Endodermal cell (in vitro differentiated cells): ENCODE measurements at places on chromosomes 2 and 18.

DNA sequence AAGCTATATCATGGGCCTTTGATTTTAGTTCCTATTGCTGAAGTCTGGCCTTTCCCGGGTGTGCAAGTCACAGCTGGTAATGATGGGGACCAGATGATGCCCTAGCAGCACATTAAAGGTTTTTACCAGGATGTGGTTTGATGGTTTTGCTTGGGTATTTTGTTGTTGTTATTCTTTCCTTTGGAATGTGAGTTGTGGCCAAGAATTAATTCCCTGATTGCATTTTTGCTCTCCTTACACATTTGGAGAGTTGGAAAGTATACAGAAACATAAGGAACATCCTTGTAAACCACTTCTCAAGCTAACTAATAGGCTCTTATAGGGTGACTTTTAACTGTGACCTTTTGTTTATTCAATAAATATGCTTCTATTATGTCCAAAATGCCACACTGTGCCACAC, 154.1 kb upstream of the MMADHC start:
- DNase-seq = no peak

DNA sequence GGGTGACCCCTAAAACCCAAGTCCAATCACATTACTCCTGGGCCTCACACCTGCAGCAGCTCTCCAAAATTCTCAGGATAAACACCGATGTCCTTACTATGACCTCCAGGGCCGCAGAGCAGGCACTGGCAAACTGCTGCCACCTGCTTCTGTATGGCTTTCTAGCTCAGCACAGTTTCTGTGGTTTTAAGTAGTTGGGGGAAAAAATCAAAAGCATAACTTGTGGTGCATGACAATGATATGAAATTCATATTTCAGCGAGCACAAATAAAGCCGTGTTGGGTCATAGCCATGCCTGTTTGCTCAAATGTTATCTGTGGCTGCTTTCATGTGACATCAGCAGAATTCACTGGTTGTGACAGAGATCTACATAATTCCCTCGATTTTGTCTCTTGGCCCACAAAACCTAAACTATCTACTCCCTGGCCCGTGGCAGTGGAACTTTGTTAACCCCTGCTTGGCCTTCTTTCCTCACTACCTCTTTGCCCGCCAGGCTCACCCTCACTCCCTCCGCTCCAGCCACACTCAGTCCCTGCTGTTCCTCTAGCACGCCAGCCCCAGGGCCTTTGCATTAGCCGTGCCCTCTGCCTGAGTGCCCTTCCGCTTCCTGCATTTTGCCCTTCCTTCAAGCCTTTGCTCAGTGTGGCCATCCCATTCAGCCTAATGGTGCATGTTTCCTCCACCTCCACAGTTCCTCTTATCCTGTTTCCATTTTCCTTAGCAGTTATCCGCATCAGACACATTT, 108.3 kb downstream of the AGAP1 start:
- no peak for DNase-seq

GRCh38 chr18:71630696-71631095, 913.4 kb downstream of the CBLN2 start:
- DNase-seq = no peak

- peak; percentile 80 for DNase-seq
Observed at GRCh38 chr18:52341608-52342381, 1.8 kb downstream of the DCC start.

DNA sequence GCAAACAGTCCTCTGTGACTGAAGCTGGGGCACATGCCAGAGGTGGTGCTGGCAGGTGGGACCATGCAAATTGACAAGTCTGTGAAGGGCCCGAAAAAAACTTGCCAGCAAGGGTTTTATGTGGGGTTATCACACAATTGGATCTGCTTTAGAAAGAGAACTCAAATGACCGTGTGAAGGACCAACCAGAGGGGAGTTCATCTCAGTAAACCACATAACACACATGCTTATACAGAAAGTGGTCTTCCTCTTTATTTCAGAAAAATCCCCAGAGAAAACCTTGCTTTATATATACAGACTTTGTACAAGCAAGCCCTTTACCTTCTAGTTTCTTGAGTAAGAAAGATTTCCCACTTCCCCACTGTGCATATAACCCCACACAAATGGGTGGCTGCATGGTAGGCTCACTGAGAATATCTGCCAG, 46.7 kb downstream of the KIDINS220 start:
- DNase-seq = no peak

DNA sequence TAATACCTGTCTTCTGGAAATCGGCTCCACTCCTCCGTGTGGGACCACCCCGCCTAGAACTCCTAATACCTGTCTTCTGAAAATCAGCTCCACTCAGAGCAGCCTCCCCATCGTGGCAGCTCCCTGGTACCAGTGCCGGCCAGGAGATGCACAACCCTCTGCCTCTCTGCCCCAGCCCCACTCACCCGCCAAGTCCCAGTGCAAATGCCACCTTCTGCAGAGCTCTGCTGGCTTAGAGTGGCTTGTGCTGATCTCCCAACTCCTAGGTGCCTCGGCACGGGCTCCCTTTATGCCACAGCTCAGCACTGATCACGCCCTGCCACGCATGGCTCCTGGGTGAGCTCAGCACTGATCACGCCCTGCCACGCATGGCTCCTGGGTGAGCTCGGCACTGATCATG, 258.5 kb downstream of the HDAC4 start:
- DNase-seq = no peak

DNA sequence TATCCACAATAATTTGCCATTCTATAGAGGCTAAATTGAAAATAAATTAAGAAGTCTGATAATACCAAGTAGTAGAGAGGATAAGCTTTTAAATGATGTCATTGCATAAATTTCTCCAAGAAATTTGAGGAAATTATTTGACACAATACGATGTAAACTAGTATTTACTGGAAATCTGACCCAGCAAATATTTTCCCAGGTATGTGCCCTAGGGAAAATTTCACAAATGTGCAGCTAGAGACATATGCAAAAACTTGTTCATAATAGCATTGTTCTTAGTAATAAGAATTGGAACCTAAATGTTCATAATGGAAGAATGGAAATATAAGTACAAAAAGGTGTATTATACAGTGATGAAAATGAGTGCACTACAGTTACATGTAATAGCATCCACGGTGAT, 888.8 kb upstream of the SOX11 start:
- no peak for DNase-seq

DNA sequence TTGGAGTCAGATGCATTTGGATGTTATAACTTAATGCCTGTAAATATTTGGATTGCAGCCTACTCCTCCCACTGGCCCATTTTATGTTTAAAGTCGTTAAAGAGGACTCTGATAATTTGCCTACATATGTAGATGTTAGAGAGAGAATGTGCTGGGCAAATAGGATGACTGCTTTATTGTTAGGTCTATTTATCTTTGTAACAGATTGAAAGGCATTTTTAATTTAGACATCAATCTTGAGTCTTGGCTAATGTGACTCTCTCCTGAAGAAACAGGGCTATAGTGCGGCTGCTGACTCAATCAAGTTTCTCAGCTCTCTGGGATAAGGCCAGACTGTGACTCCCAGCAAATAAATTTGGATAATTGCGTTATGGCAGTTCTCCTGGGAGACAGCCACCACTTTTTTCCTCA, 1101.4 kb downstream of the CBLN2 start:
- no peak for DNase-seq

DNA sequence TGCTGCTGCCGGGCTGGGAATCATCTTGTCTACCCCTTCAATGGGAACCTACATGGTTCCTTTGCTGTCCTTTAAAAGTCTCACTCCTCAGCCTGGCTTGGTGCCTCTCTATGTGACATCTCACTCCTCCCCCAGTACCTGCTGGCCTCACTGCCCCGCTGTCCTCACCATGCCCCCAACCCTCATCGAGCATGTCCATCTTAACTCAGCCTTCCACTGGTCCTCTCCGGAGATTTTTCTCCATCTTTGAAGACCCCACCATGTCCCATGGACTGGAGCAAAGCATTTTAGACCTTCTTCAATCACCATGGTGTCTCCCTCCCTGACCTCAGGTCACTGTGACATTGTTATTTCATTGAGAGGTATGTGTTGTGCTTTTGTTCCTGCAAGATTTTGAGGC, 58.1 kb upstream of the SIX3 start:
- no peak for DNase-seq

DNA sequence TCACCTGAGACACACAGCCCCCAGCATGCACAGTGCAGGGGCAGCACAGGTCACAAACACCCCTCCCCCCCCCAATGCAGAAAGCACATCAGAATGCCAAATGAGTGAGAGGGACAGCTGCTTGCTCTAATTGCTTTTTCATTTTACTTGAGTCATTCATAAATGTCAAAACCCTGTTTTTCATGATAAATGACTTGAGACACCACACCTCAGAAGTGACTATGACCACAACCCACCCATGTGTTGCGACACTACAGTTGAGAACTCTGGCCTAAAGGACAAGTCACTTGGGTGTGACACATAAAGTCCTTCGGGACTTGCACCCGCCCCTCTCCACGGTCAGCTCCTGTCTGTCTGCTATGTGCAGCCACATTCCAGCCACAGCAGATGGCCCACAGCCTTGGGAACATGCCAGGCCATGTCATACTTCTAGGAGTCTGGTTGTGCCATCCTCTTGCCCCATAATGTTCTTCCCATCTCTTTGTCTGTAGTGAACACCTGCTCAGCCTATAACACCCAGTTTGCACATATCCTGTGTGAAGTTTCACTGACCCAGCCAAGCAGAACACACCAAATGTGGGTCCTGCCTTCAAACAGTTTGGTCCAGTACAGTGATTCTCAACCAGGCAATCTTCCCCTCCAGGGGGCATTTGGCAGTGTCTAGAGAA, 30.2 kb upstream of the RIOK3 start:
- no peak for DNase-seq

DNA sequence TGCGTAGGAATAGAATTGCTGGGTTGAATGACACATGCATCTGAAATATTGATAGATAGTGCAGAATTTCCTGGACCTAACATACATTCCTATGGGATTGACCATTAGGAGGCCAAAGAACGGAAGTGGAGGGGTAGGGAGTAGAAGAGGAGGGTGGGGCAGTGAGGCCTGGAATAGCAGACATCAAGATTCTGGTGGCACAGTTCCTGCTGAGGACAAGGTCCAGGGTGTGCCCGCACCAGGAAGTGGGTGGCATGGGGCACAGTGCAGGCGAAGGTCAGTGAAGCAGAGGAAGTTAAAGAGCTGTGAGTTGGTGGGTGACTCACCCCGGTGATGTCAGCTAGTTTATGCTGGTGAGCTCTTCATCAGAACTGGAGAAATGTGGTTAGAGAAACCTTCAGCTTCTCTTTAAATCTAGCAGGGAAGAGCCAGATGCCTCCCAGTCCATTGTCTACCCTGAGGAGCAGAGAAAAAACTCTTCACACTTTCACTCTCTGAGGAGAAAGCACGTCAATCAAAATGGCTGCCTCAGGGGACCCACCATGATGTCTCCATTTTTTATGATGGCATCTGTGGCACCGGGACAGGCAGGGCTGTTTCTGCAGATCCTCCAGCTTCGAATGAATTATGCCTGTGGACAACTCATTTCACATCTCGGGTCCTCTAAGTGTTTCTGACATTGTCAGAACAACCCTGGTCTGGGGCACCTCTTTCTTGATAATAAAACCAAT, 55.9 kb upstream of the CTLA4 start:
- DNase-seq = no peak

DNA sequence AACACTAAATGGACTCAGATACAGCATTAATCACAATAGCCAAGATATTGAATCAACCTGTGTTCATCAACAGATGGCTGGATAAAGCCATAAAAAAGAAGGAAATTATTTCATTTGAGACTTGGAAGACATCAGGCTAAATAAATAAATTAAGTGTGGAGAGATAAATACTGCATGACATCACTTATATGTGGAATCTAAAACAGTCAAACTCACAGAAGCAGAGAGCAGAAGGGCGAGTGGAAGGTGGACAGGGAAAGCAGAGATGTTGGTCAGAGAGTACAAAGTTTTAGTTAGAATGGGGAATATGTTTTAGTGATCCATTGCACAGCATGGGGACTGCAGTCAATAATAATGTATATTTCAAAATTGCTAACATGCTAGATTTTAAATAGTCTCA, 207.2 kb downstream of the VAPA start:
- no peak for DNase-seq

DNA sequence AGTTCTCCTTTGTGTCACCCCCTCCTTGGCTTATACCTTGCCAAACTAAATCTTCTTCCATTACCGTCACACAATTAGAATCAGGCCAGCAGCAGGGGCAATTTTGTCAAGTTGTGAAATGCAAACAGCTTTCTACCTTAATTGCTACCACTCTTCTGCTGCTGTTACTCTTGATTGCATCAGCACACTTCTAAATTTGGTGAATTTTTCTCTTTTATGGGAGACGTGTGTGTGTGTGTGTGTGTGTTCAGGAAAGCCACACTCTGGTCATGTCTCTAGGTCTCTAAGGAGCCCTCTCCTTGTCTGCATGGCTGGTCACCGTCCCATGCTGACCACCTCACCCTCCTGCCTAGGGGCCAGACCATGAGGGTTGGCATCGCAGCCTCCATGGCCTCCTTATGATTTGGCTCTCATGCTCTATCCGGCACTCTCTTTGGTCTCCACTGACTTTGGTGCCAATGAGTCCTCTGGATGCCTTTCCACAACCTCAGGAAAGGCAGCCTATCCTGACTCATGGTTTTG, 87.7 kb downstream of the GATA6 start:
- no peak for DNase-seq

DNA sequence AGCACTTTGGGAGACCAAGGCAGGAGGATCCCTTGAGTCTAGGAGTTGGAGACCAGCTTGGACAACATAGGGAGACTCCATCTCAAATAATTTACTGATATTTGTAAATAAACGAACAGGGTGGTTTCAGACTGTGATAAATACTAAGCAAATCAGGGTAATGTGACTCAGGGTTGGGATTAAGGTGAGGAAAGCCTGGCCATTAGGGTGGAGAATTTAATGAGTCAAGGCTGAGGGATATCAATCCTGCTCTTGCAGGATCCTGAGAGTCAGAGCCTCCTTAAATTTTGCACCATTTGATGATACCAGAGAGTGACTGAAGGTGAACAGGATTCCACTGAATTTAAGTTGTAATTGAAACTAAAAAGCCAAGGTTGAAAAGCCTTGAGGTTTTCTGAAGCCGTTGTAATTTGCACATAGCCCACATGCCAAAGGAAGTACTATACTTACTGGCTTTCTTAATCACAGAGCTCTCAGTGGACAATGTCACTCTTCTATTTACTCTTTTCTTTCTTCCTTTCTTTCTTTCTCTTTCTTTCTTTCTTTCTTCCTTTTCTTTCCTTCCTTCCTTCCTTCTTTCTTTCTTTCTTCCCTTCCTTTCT, 28.6 kb upstream of the AP1S3 start:
- no peak for DNase-seq

DNA sequence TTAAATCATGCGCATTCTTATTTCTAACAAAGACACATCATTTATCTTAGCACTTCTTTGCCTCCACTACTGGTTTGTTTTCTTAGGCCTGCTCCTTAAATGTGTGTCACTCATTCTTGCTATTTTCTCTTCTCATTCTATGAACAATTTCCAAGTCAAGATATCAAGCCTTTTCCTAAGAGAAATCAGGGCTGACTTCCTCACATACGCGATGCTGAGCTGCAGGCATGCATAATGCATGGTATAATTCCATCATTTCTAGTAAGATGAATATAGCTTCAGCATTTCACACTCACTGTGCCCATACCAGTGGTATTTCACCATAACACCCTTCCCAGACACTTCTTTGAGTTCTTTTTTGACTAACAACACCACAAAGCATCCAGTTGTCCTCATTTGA, 838.9 kb upstream of the DDX18 start:
- DNase-seq = no peak
